ENCODE measurements at places on chromosomes 6 and 20.
A peak's percentile ranks its signal among the peaks of the same experiment; 100 is the strongest.

DNA sequence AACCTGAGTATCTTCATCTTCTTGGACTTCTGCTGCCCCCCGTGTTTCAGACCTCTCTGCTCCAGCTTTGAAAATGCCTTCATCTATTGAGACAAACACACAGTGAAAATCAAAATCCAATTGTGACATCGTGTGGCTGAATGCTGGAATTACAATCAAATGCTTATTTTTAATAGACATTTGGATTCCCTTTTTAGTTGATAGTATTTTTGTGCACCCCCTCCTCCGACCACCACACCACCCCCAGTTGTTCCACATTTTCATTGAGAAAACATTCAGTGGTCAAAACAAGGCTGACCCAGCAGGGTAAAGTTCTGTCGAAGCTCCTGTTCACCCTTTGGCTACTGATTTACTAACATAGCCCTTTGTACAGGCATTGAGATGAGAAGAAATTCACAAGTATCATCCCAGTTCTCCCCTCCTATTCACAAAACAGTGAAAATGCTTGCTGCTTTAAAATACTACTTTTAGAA is 79.0 kb downstream of the NRSN1 start:
- peak; percentile 45 for DNase-seq

DNA sequence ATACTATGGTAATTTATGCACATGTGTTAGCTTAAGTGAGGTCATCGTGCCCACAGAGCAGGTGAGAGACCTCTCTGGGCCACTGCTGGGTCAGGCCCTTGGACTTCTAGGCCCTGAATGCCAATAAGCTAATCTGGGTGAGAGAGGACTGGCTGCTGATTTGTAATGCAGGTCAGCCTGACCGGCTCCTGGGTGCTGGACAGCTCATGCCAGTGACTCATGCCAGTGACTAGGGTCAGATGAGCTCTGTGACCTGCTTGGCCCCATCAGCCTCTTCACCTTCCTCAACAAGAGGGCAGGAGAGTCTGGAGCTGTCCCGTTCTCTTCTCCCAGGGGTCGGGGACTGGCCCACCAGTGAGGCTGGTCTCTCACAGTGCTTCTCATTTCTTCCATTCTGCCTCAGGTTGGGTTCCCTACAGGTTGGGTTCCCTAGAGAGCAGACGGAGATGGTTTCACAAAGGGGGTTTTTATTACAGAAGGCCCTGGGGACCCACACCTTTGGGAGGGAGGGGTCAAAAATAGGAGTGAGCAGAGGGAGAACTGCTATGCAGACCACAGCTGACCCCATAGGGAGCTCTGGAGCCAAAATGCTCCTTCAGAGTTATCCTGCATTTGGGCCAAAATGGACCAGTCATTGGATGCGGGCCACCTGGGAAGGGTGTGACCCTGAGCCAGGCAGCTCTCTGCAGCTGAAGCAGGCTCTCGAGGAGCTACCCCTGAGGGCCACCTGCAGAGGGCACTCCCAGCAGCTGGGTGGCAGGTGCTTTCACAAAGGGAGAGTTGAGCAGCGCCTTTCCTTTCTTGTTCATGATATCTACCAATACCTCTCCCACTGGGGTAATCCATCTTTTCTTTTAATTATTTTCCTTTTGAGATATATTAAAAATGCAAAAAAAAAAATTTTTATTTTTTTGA is 2.2 kb upstream of the OXT start:
- DNase-seq = peak; percentile 82

DNA sequence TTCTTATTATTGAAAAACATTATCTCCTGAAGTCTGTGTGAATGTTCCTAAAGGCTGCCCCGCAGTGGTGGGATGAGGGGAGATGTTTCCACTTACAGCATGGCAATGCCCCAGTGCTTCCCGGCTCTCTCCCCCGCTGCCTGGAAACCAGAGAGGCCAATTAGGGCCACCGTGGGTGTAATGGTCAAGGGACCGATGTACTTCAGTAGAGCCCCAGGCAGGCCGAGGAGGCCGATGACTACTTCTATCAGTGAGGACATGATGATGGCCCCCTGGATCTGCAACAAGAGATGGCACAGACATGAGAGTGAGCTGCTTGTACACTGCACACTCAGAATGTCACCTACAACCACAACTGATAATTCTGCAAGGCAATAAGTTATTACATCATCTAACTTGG is 117.8 kb downstream of the SLC23A2 start:
- no peak for DNase-seq

GRCh38 chr6:21414065-21414464 is 179.5 kb upstream of the SOX4 start:
- no peak for DNase-seq

DNA sequence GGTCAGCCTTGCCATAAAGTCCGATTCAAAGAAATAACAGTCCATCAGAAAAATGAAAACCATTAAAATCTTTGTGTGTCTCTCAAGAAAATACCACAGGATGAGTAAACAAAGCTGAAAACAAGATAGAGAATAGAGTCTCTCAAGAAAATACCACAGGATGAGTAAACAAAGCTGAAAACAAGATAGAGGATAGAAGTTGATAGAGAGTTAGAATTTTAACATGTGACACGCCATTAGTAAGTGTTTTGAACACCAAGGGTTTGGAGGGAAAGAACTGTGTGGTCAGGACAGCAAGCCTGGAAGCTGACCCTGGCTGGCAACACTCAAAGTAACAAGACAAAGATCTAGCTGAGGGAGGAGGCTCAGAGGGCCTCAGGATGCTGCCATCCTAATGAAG is 43.9 kb upstream of the PRND start:
- peak; percentile 31 for DNase-seq

DNA sequence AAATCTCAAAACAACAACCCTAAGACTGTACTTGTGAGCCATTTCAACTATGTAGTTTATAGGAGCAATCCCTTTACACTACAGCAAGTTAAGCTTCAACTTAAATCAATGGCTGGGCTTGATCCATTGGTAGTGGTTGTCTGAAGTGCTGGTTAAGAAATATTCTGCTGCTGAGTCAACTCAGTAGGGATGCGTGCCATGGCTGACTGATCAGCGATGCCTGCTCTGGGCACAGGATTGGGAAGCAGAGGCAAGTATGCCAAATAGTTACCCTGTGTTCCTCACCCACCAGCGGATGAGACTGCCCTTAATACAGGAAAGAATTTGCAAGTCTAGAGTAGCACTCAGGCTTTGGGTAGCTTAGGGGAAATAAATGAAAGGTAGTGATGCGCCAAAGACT is 41.5 kb downstream of the GCM1 start:
- DNase-seq = peak; percentile 59

DNA sequence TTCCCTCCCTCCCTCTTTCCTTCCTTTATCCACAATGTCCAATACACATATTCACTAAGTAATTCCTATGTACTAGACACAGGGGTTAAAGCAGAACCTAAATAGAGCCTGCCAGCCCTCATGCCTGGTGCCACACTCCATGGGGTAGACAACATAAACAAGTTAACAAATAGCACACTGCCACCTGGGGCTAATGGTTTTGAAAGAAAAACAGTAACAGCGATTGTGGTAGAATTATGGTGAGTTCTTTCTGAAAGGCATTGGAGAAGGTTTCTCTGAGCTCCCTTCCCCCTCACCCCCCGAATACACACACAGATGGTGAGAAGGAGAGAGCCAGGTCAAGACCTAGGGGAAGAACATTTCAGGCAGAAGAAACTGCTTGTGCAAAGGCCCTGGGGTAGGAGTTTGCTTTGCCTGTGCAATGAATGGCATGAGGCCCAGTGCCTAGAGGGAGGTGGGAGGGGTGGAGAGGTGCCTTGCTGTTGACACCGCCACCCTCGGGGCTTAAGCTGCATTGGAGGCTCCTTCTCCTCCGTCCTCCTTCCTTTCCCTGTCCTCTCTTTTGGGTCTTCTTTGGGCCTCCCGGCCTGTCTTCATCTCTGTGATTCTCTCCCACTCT is 502.4 kb upstream of the SULF2 start:
- DNase-seq = no peak

DNA sequence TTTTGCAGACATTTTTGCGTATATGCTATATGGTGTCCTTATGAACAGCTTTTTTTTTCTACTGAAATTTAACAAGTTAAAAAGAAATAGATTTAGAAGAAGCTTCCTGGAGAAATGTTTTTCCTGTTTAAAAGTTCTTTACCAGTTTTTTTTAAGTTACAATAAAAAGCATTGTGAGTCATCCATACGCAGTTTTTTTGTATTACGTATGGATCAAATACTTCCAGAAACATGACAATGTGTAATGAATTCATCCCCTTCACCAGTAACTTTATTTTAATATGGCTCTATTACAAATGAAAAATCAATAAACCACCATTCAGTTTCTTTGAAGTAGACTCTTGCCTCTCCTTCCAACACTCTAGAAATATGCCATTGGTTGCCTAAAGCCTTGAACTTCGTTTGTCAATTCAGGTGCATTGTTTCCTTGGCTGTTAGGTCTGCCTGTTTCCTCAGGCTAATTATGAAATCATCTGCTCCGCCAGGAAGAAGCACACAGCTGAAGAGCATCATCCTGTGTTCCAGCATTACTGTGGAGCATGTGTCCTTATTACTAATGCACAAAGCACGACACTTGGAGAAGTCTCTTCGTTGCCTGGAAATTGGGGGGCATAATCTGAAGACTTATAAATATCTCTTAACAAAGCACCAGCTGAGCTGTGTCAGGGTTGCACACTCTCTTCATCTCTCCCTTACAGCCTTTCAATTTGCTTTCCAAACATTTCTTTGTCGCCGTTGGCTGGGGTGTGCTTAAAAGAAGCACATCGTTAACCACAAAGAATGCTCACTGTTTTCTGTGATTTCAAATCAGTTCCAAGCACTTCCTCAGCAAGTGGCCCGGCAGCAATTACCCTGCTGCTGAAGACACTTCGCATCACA is 9.6 kb downstream of the MOXD1 start:
- peak; percentile 98 for DNase-seq

- DNase-seq = peak; percentile 39
Observed at GRCh38 chr20:21027569-21027968, 78.6 kb downstream of the LINC00237 start.

Measured in ELR (cell line).